HCT116 (cell line): ENCODE measurements at places on chromosomes 5 and 9.
A peak's percentile ranks its signal among the peaks of the same experiment; 100 is the strongest.

- no peaks in the 10 kb centered on the region for H3K27me3 ChIP-seq
- no peak for DNase-seq
- H3K27ac ChIP-seq: no peak overlapping the region
- H3K36me3 ChIP-seq: no peaks in the 10 kb centered on the region
- no peak overlapping the region for H3K4me3 ChIP-seq
- no peaks in the 10 kb centered on the region for H3K4me1 ChIP-seq
Observed at GRCh38 chr5:117204926-117205869, 630.6 kb upstream of the SEMA6A start.

DNA sequence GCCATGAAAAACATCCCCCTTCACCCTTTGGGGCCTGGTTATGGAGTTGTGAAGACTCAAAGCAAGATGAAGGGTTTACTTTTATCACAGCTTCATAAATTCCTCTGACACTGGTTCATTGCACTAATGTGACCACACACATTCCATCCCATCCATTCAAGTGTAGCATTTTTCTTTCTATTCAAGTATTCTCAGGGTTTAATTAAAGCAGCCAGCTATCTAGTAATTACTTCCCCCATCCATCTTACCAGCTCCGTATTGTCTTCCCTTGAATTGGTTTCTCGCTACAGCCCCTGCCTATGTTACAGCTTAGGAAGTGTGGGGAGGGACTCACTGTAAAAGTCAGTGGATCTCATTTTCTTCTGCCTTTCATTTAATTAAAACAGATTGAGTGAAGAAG lies 387.0 kb upstream of the RFX3 start:
- DNase-seq: no peak
- no peaks in the 10 kb centered on the region; the same call in 1 of the 2 replicates for H3K4me1 ChIP-seq
- no peak overlapping the region for H3K4me3 ChIP-seq
- H3K36me3 ChIP-seq: no peaks in the 10 kb centered on the region

DNA sequence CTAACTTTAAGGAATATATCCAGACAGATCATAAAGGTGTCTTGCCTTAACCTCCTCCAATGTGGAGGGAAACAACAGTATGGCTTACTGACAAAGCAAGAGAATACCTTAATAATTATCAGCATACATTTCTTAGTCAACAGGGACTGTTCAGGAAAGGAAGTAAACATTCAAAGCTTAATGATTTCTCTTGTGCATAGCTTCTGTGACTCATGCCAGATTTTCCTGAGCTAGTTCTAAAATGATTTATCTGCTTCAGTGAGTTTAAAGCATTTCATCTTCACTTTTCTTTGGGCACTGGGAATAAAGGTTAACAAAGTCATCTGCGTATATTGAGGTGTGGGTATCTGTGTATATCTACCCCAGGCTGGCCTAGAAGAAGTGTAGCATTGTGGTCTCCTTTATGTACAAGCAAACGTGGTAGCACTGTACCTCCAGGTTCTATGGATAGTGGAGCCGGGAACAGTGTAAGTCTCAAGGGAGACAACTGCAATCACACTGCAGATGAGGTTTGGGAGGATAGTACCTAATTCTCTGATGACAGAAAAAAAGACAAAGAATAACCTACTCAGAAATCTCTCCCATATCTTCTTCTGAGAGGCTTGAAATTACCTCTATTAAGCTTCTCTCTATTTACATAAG lies 284.1 kb downstream of the HCN1 start:
- H3K36me3 ChIP-seq: no peaks in the 10 kb centered on the region
- no peak overlapping the region for H3K27ac ChIP-seq
- H3K27me3 ChIP-seq: no peaks in the 10 kb centered on the region
- DNase-seq: no peak
- H3K4me1 ChIP-seq: peaks cover 2% of the 10 kb centered on the region; the same call in 1 of the 2 replicates

DNA sequence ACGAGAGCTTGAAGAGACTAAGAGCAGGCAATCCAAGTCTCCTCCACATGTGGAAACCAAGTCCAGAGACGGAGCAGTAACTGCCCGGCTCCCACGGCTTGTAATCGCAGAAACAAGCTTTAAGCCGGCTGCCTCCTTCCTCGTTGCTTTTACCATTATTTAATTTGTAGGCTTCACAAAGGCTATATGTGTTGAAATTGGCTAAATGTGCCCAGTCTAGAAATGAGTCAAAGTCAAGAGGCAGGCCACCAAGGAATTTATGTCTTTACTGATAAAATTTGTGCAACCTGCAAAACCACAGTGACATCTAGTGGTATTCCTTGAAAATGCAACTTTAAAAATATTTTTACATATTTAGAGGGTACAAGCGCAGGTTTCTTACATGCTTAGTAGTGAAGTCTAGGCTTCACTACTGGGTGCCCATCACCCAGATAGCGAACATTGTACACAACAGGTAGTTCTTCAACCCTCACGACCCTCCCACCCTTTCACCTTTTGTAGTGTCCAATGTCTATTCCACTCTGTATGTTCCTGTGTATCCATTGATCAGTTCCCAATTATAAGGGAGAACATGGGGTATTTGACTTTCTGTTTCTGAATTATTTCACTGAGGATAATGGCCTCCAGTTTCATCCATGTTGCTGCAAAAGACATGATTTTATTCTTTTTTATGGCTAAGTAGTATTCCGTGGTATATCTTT lies 33.5 kb upstream of the EBF1 start:
- H3K4me1 ChIP-seq: no peaks in the 10 kb centered on the region
- DNase-seq: peak; percentile 44
- no peak overlapping the region for H3K4me3 ChIP-seq
- no peak overlapping the region for H3K27ac ChIP-seq
- H3K36me3 ChIP-seq: no peaks in the 10 kb centered on the region

DNA sequence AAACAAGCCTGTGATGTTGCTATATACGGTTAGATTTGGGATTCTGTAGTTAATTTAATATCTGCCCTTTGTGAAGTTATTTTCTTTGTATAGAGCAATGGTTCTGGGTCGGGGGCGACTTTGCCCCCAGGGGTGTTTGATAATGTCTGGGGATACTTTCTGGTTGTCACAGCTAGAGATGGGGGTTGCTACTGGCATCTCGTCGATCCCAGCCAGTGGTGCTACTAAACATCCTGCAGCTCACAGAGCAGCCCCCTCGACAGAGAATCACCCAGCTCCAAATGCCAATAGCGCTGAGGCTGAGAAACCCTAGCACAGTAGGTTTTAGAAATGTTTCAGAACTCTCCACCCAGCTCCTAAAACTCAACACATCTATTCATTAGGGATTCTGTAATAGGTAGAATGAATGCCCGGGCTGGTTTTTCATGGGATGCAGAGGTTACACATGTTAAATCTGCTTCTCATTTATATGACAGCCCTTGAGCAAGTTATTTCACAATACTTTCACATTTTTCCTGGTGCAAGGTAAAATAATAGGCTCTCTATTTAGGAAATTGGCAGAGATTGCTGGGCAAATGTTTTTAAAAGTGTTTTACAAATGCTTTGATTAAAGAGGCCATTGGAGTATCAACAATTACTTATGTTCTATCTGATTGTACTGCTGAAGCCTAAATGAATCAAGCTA lies 75.2 kb upstream of the CTSL start:
- no peak overlapping the region for H3K4me3 ChIP-seq
- no peaks in the 10 kb centered on the region for H3K27me3 ChIP-seq
- no peak overlapping the region for H3K27ac ChIP-seq
